Nucleus accumbens (tissue), 56 donors: ENCODE measurements at places on chromosomes 2 and 18.

GRCh38 chr2:110104025-110104771 lies 11.4 kb downstream of the MALL start:
- DNase-seq = no peak

DNA sequence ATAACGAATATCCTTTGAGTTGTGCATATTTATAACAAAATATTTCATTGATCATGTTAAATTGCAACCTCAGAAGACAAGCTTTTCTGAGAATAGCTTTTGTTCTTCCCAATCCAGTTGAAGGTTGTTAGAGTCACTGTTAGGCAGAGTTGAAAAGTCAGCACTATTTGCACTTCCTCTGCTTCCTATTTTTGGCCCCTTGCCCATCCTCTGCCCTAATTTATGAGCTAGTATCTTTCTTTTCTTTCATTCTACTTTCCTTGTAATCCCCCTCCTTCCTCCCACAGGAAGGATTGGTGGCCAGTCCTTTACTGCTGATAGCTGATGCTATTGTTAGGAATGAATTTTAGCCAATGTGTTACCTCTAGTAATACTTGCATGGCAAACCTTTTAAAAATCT lies 4.9 kb downstream of the RALB start:
- no peak for DNase-seq

- DNase-seq = no peak
These were observed 207.6 kb upstream of the TANK start for GRCh38 chr2:160952464-160953254.

DNA sequence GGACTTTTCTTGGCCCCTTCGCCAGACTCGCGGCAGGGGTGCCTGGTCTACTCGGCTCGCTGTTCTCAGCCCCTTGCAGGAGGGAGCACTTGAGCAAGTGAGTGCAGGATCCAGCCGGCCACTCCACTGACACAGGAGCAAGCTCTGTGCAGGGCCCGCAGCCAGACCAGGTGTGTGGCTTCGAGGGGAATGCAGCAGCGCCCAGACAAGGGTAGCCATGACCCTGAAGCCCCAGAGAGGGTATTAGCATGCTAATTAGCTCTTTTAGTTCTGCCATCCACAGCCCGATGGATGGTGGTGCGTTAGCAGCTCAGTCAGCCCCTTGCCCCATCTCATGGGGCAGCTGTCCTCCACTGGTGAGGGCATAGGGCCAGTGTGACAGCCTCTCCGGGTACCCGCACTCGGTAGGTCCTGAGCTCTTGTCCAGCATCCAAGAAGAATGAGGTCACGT lies 103.2 kb upstream of the HS6ST1 start:
- no peak for DNase-seq

GRCh38 chr18:45538444-45538843 lies 76.8 kb upstream of the SLC14A2 start:
- no peak for DNase-seq

DNA sequence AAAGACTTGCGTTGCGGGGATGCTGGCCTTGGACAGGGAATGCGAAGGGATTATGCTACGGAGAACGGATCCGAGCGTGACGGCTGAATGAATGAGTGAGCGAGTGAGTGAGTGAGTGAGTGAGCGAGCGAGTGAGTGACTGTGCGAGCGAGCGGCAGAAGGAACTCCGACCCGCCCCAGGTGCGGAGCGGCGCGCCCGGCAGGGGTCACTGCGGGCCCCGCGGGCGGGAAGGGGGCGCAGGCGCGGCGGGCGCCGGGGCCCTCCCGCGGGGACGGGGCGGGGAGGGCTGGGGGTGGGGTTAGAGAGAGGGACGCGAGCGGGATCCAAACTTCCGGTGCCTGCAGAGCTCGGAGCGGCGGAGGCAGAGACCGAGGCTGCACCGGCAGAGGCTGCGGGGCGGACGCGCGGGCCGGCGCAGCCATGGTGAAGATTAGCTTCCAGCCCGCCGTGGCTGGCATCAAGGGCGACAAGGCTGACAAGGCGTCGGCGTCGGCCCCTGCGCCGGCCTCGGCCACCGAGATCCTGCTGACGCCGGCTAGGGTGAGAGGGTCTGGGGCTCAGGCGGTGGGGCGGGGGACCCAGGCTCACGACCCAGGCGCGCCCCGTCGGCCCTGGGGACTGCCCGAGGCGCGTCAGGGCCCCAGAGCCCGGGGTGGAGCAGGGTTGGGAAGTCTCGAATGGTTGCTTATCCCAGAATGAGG lies at the start of gene ITM2C:
Gene ITM2C, plus strand, starts transcription at position 338 of the 702 bp plus-strand sequence. Its CDS starts 84 bp downstream, at position 422.
- DNase-seq = peak; percentile 41

GRCh38 chr2:100060875-100061274 lies 81.5 kb downstream of the AFF3 start:
- no peak for DNase-seq

DNA sequence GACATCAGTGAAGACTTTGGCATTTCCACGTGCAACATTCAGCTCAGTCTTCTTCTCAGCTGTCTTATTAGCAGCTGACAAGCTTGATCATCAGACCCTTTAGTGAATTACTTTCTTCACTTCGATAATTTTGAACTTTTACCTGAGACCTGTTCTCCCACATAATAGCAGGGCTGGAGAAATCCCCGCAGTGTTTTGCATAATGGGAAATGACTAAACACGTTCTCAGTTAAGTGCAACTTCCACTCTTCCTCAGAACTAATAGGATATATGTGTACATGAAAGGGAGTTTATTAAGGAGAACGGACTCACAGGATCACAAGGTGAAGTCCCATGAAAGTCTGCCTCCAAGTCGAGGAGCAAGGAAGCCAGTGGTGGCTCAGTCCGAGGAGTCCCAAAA lies 28.8 kb upstream of the MBP start:
- no peak for DNase-seq

- DNase-seq = no peak
These were observed 133.4 kb upstream of the SPATS2L start for GRCh38 chr2:200172944-200173581.

- no peak for DNase-seq
These were observed 187.4 kb downstream of the ALK start for GRCh38 chr2:29733965-29734364.

- DNase-seq = no peak
These were observed 196.1 kb upstream of the CTAGE1 start for GRCh38 chr18:22613788-22614187.

- no peak for DNase-seq
These were observed 24.2 kb upstream of the CASP8 start for GRCh38 chr2:201235860-201236811.

- no peak for DNase-seq
These were observed 613.2 kb upstream of the ACVR2A start for GRCh38 chr2:147231607-147232006.

GRCh38 chr18:12154361-12154760 lies 60.7 kb downstream of the ANKRD62 start:
- DNase-seq = no peak
